A549 treated with GW870086 at 1 μM for 4 hours (cell line): ENCODE measurements at places on chromosomes 7 and 10. TPM values are rescaled to one million over a fixed set of nuclear protein-coding genes. Genes with fewer than 3 reads are reported as not detected.

GRB10 gene
- 57.9 to 72.5 TPM (median 67.0 TPM) in 5 replicates for total RNA-seq

UCN3 gene
- total RNA-seq, result not detected in 5 replicates

CDHR3 gene
- 4.0 to 6.3 TPM (median 4.9 TPM) in 5 replicates for total RNA-seq

FAM25C gene
- total RNA-seq, result 1.0 to 2.3 TPM (median 1.8 TPM) in 4 of 5 replicates, not detected in the other

CHN2 gene
- total RNA-seq, result 0.22 TPM in 1 of 5 replicates, not detected in the others

CDK6 gene
- 10.0 to 15.1 TPM (median 13.5 TPM) in 5 replicates for total RNA-seq

RAB18 gene
- 68.1 to 87.7 TPM (median 85.5 TPM) in 5 replicates for total RNA-seq

CARD11 gene
- total RNA-seq, result 1.5 to 2.4 TPM (median 1.9 TPM) in 5 replicates

CCZ1B gene
- total RNA-seq, result 20.9 to 30.5 TPM (median 25.1 TPM) in 5 replicates

LBX1 gene
- not detected in 5 replicates for total RNA-seq

EMX2 gene
- not detected in 5 replicates for total RNA-seq

VSIR gene
- total RNA-seq, result 26.4 to 35.1 TPM (median 31.4 TPM) in 5 replicates

TUBAL3 gene
- 0.19 to 0.50 TPM (median 0.27 TPM) in 5 replicates for total RNA-seq

HOXA1 gene
- 2.2 to 3.9 TPM (median 3.3 TPM) in 5 replicates for total RNA-seq

ODAD2 gene
- total RNA-seq, result not detected in 5 replicates

PAX4 gene
- not detected in 5 replicates for total RNA-seq

CNPY1 gene
- not detected in 5 replicates for total RNA-seq

PRPF18 gene
- 18.8 to 24.8 TPM (median 20.2 TPM) in 5 replicates for total RNA-seq

FAM131B gene
- 0.27 to 0.65 TPM (median 0.40 TPM) in 5 replicates for total RNA-seq

ASZ1 gene
- not detected in 5 replicates for total RNA-seq

UNCX gene
- total RNA-seq, result not detected in 5 replicates

CBX3 gene
- total RNA-seq, result 209 to 250 TPM (median 231 TPM) in 5 replicates

RAB11FIP2 gene
- total RNA-seq, result 6.4 to 10.3 TPM (median 8.6 TPM) in 5 replicates

GNAI1 gene
- 28.5 to 34.6 TPM (median 30.9 TPM) in 5 replicates for total RNA-seq

CTAGE4 gene
- not detected in 5 replicates for total RNA-seq

SEPHS1 gene
- 57.0 to 70.5 TPM (median 66.0 TPM) in 5 replicates for total RNA-seq

CACNB2 gene
- not detected in 5 replicates for total RNA-seq

KNDC1 gene
- 0.61 to 2.0 TPM (median 1.1 TPM) in 5 replicates for total RNA-seq

TMEM184A gene
- total RNA-seq, result 6.7 to 13.2 TPM (median 9.5 TPM) in 5 replicates

KCP gene
- 0.09 to 0.18 TPM (median 0.14 TPM) in 5 replicates for total RNA-seq

ACSL5 gene
- total RNA-seq, result 0.10 to 0.39 TPM (median 0.26 TPM) in 5 replicates

GIMAP6 gene
- total RNA-seq, result not detected in 5 replicates

GPR146 gene
- total RNA-seq, result 1.5 to 2.2 TPM (median 1.5 TPM) in 5 replicates

CCL24 gene
- total RNA-seq, result not detected in 5 replicates

ITIH5 gene
- total RNA-seq, result 0.08 to 0.26 TPM (median 0.09 TPM) in 5 replicates

CRTAC1 gene
- total RNA-seq, result 0.74 to 2.0 TPM (median 1.3 TPM) in 5 replicates
